ENCODE measurements at places on chromosomes 3 and 15.

DNA sequence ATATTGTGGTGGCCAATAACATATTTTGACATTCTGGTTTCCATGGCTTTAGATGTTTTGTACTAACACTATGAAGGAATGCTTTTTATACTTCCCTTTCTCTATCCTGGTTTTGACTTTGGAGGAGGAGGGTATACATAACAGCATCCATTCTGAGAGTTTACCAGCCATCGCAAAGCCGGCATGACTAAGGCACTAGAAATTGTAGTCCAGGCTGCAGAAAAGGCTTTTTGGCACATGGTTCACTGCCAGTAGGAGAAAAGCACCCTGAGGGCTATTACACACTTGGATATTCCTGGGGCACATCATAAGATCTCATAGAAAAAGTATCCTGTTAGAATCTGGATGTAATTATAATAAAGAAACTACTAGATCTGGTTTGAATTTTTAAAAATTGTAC lies 101.8 kb downstream of the STT3B start:
- no peak for DNase-seq

DNA sequence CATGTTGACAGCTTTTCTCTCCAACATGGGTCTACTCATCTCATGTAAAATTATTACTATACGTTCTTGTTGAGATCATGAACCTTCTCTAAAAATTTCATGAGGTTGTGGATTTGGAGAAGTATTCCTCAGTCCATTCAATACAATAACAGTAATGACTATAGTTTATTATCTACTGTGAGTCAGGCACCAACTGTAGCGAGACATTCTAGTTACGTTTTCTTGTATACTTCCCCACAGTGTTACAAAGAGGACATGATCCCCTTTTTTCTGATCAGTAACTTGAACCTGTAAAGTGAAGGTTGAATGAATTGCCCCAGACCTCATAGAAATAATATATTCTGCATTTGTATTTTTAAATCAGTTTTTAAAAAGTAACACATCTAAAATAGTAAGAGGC lies 76.4 kb downstream of the AKAP13 start:
- DNase-seq = no peak

- no peak for DNase-seq
These were observed 7.9 kb downstream of the CCDC71 start for GRCh38 chr3:49158103-49158709.

DNA sequence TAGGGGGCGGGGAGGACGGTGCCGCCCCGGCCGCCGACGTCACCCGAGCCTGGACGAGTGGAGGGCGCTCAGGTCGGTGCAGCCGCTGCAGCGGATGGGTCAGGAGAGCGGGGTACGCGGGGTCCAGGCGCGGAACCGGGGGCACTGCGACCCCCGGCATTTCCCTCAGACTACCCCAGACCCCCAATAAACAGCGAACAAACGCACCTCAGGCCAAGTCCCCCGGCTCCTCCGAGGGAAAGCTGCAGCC lies 78.9 kb downstream of the IQSEC1 start:
- peak; percentile 92 for DNase-seq

DNA sequence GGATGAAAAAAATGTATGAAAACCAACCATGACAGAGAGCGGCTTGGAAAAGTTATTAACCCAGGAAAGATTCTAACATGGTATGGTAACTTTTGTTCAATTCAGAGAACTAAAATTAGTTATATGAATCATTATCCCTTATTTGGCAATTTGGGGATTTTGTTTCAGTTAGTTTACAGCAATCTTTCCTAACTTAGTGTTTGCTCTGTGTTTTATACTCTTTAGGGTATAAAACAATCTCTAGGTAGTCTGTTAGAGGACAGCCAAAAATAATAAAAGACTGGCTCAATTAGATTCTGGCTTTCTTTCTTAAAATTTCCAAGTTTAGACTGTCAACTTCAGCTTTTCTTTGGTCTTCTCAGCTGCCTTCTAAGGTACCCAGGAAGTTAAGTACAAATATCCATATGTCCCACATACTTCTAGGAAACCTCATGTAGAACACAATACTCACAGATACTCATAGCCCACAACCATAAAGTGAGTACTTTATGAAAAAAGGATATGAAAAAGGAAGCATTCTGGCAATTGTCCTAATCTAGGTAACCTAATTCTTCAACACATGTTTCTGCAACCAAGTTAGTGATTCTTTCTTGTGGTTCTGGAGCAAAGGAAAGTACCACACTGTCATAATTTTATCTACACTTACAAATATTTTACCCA lies 849.3 kb downstream of the ROBO1 start:
- no peak for DNase-seq

DNA sequence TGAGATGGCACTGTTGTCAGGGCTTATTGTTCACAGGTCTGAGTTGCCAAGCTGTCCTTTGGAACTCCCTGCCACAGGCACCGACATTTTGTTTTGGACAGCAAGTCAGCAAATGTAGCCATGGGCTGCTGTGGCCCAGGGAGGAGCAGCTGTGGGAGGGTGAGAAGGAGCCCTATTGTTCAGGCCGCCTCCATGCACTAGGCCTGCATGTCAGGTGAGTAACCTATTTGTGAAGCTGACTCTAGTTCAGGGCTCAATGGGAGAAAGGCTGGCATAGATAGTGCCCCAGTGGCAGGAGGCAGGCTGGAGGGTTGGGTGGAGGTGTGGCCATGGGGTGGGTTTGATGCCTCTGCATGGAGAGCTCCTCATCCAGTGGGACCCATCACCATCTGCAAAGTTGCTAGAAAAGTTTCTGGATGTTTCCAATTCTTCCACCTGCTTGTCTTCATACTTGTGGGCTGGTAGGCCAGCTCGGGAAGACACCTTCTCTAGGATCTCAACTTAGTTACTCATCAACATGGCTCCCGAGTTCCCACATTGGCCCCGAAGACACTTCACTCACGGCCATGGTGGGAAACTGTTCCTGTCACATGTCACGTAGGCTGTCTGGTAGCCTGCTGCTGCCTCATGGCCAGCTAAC lies 19.5 kb downstream of the AMOTL2 start:
- peak; percentile 63 for DNase-seq

GRCh38 chr3:16477056-16477455 lies 36.4 kb downstream of the RFTN1 start:
- no peak for DNase-seq

DNA sequence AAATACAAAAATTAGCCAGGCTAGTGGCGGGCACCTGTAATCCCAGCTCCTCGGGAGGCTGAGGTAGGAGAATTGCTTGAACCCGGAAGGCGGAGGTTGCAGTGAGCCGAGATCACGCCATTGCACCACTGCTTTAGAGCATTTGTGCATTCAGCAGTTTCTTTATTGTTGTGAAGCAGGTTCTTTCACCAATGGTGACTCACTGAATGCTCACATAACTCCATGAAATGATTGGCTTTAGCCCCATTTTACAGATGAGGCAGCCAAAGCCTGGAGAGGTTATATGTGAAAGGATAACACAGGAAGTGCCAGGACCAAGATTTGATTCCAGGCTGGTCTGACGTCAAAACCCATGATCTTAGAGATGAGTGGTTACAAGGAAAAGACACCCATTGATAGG lies 195.2 kb downstream of the SLCO3A1 start:
- no peak for DNase-seq

GRCh38 chr3:183513046-183513706 lies 42.3 kb downstream of the KLHL6 start:
- no peak for DNase-seq

GRCh38 chr15:89826671-89827655 lies 12.3 kb upstream of the ANPEP start:
- no peak for DNase-seq

DNA sequence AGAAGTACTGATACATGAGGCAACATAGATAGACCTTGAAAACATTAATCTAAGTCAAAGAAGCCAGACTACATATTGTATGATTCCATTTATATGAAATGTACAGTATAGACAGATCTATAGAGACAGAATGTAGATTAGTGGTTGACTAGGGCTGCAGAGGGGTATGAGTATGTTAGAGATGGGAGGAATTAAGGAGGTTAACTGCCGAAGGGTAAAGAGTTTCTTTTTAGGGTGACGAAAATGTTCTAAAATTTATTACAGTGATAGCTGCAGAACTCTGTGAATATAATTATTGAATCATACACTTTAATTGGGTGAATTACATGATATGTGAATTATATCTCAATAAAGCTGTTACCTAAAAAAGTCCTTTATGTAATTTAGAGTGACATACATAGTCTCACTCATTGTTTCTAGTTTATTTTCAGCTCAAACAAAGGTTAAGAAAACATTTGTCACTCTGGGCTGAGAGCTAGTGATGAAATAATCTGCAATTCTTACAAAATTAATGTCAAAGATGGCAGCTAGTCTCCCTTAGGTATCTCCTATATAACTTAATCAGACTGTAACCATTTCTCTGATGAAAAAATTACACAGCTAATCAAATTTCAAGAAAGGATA lies 61.4 kb downstream of the DENND4A start:
- no peak for DNase-seq

DNA sequence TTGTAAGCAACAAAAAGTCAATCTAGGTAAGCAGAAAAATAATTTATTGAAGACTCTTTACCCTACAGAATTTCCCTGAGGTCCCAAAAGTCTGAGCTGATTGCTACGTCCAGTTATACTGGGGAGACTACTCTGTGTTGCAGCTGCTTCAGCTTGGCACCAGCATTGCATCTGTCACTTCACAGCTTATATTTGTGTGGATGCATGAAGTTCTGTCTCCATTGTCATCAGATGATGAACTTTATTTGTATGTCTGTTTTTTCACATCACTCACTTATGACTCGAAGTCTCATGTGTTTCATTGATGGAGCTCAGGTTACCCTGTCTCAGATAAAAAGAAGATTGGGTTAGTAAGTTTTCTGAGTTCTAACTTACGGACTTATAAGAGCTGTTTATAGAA lies 75.3 kb upstream of the LRRFIP2 start:
- no peak for DNase-seq

- DNase-seq = no peak
These were observed 100.2 kb downstream of the LARS2 start for GRCh38 chr3:45488591-45488990.

- no peak for DNase-seq
These were observed 53.0 kb upstream of the CGNL1 start for GRCh38 chr15:57323299-57323805.

GRCh38 chr15:33934396-33934795 lies 33.9 kb upstream of the CHRM5 start:
- DNase-seq = no peak

- DNase-seq = peak; percentile 67
These were observed 17.6 kb downstream of the EFCC1 start for GRCh38 chr3:129018751-129019150.

- no peak for DNase-seq
These were observed 130.6 kb downstream of the MBNL1 start for GRCh38 chr3:152399374-152399773.

DNA sequence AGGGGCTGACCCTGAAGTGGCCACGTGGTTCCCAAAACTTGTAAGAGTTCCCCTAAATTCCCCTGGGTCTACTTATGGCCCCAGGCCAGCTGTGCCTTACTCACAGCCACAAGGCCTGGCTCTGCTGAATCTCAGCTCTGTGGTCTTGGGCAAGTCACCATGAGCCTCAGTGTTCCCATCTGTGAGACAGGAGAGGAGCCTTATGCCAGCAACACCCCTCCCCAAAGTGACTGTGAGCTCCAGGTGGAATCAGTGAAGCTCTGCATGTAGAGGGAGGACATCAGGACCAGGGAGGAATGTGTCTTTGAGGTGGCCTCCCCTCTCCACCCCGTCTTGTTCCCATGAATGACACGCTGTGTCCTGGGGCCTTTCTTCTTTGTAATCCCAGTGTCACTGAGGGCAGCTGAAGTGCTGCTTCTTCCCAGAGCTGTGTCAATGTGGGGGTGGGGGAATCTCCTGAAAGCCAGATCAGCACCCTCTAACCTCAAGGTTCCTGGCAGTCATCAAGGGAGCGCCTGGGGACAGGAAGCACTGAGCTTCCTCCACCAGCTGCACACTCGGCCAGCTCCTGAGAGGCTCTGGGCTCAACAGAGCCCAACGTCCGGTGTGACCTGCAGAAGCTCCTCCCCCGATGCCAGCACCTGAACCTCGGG lies 258.9 kb downstream of the UACA start:
- DNase-seq = peak; percentile 92

- DNase-seq = no peak
These were observed 140.2 kb downstream of the GMNC start for GRCh38 chr3:190722181-190722905.

DNA sequence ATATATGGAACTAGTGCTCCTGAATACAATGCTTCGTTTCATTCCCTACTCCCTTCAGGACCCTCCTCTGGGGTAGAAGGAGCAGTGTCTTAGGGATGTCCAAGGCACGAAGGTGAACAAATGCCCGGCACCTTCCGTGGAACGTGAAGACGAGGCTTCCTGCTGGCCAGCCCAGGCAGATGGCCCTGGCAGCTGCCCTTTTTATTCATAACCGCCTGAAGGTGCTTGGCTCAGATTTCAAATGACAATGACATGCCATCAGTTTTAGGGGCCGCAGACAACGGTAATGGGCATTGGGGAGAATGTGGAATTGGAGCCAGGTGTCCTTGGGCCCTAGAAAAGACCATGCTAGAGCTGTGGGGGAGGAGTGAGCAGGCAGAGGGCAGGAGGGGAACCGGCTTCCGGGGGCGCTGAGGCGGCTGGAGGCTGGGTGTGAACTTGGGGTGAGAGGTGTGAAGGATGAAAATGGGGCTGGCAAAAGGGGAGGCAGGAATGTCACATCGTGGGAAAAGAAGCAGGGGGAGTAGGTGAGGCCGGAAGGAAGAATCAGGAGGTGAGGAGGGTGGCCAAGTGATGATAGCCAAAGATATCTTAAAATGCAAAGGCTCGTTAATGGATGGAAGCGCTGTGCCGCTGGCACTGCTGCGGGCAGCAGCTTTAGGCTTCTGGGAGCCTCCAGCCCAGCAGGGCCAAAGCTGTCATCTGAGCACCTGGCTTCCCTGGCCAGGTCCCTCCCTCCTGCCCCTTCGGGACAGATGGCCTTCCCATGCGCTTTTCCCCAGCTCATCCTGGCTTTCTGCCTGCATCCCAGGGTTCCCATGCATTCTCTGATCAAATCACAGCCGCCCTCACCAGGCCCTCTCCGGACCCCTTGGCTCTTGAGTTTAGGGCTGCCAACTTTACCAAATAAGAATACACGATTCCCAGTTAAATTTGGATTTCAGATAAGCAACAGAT lies 93.7 kb downstream of the TMEM266 start:
- no peak for DNase-seq

- no peak for DNase-seq
These were observed 153.1 kb downstream of the GMNC start for GRCh38 chr3:190709351-190709773.

- no peak for DNase-seq
These were observed 115.8 kb upstream of the TOPAZ1 start for GRCh38 chr3:44125882-44126281.

GRCh38 chr3:63585927-63586326 lies 66.5 kb upstream of the SNTN start:
- no peak for DNase-seq

GRCh38 chr15:58203537-58203936 lies 65.4 kb downstream of the AQP9 start:
- no peak for DNase-seq

- peak; percentile 94 for DNase-seq
These were observed 6.4 kb upstream of the ANKDD1A start for GRCh38 chr15:64905119-64905831.
